ENCODE measurements at places on chromosomes 13 and 19.

DNA sequence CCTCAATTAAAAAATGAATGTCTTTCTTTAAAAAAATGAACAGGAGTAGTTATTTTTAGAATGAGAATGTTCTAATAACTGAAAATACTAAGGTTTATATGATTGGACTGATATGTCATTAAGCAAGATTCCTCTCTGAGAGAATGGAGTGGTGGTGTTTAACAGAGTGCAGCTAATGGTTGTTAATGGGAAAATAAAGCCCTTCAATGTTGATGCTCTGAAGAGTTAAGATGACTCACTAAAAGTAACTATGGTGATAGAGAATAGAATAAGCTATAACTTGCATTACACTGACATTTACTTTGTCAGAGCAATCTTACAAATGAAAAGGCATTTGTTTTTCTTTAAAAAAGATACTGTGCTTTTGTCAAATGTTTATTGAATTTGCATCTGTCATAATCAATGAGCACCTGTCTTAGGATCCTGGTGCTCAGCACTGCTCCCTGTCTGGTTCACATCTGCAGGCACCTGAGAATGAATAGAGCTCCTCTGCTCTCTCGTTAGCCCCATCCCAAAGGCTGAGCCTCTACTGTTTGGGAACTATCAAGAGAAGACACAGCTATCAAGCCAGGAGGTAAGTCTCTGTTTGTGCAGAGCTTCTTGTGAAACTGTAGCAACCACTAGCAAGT is 15.1 kb downstream of the PABPC3 start:
- no peak for DNase-seq

- DNase-seq = no peak
Observed at GRCh38 chr19:35845215-35846037, 6.9 kb downstream of the NPHS1 start.

DNA sequence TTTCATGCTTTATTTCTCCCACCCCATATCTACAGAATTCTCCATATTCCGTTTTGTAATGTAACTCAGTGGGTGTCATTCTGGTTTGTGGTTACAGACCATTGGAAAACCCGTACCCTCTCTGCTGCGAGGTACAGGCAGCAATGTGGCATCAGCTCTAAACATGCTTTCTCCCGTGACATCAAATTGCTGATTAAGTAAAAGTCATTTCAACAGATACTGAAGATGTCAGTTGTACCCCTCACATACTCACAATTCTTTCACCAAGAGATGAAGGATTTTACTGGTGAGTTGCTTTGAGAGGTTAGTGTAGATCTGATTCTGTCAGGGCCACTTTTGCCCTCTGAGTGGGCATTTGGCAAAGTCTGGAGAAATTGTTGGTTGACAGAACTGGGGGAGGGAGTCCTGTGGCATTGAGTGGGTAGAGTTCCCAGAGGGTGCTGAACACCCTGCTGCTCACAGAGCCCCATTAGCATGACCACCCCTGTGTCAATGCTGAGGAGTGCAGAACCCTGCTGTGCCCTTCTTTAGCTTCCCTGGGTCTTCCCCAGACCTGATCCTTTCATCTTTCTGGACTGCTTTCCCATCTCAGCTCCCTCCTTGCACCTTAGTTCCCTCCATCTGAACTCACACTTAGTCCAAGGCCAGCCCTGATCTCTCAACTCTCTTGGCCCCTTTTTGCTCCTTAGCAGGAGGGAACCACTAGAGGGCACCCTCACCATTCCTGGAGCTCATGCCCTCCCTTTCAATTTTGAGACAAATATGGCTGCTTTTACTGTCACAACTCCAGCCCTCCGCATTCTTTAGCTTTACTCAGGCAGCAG is 39.9 kb upstream of the CEACAM8 start:
- DNase-seq = peak; percentile 29

- DNase-seq = no peak
Observed at GRCh38 chr19:53621885-53622740, 9.7 kb upstream of the DPRX start.

All from activated naive CD4-positive, alpha-beta T cell treated with Interleukin-2 at 50 U/mL for 16 hours (primary cell).